ENCODE measurements at places on chromosomes 5 and 9. TPM values are rescaled to one million over a fixed set of nuclear protein-coding genes. Genes with fewer than 3 reads are reported as not detected.
A peak's percentile ranks its signal among the peaks of the same experiment; 100 is the strongest.

DNA sequence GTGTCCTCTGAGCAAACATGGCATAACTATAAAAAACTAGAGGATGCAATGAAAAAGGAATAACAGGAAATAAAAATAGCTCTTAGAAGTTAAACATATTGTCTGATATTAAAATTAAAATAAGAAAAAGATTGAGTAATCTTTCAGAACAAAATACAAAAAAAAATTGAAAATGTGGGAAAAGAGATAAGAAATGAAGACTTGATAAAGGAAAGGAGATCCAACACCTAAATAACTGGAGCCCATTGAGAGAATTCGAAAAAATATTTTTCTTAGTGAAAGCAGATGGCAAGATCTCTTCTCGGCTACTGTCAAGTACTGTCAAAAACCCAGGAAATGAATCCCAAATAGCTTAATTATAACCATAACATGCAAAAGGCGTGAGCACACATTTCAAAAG lies 24.9 kb downstream of the LIFR start:
- DNase-seq, result no peak

GRCh38 chr5:56080375-56081052 lies 85.8 kb upstream of the IL6ST start:
- no peak for DNase-seq

- no peak for DNase-seq
These were observed 63.8 kb downstream of the PDZD2 start for GRCh38 chr5:31702712-31703111.

NRG2 gene
- 0.43 TPM for total RNA-seq

TMEM252 gene
- total RNA-seq, result not detected

DNA sequence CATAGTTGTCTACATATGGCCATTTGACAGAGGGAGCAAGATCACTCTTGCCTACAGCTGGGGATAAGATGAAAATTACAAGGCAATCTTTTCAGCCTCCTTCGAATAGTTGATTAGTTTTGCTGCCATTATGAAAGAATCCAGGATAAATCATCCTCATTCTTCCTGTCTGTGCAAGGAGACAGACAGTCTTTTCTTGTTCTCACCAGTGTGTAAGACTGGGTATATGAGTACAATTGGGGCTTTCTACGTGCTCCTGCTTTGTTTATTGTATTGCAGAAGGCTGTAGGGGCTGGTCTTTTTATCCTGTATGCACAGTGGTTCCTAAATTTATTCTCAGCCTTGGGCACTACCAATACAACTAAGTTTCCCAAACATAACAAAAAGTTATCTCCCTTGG lies 76.8 kb downstream of the SPEF2 start:
- DNase-seq, result no peak

TMC1 gene
- total RNA-seq, result not detected

- no peak for DNase-seq
These were observed 446.4 kb downstream of the KIF4B start for GRCh38 chr5:155459889-155460500.

GRCh38 chr5:1468247-1468612 lies 23.0 kb upstream of the SLC6A3 start:
- DNase-seq, result no peak

DNA sequence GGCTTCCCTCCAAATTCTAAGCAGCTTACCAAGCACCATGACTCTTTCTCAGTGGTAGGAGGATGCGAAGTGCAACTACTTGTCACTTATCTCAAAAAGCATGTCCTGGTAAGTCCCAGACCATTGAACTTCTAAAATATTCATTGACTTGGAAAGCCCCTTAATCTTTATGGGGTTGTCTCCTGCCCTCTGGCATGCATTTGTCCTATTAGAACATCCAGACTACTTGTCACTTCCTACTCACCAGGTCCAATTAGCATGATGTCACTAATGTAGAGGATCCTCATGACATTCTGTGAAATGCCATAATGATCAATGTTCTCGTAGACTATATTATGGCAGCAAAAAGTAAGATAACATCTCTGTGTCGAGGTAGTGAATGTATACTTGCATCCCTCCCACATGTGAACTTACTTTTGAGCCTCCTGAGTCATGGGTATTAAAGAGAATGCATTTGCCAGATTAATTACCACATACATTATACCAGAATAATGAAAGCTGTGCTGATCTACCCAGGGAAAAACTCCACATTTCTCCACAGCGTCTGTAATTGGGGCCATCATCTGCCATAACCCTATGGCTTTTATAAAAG lies 63.5 kb upstream of the RAD23B start:
- DNase-seq, result no peak

LRRC19 gene
- total RNA-seq, result not detected

DNA sequence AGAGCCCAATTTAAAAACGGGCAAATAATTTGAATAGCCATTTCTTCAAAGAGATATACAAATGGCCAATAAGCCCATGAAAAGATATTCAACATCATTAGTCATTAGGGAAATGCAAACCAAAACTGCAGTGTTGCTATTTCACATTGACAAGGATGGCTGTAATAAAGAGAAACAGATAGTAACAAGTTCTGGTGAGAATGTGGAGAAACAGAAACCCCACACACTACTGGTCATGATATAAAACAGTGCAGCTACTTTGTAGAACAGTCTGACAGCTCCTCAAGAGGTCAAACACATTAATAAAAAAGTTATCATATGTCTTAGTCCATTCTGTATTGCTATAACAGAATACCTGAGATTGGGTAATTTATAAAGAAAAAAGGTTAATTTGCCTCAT lies 237.0 kb upstream of the GRAMD2B start:
- no peak for DNase-seq

GRCh38 chr5:81383867-81384266 lies 10.1 kb downstream of the ACOT12 start:
- DNase-seq, result no peak

DNA sequence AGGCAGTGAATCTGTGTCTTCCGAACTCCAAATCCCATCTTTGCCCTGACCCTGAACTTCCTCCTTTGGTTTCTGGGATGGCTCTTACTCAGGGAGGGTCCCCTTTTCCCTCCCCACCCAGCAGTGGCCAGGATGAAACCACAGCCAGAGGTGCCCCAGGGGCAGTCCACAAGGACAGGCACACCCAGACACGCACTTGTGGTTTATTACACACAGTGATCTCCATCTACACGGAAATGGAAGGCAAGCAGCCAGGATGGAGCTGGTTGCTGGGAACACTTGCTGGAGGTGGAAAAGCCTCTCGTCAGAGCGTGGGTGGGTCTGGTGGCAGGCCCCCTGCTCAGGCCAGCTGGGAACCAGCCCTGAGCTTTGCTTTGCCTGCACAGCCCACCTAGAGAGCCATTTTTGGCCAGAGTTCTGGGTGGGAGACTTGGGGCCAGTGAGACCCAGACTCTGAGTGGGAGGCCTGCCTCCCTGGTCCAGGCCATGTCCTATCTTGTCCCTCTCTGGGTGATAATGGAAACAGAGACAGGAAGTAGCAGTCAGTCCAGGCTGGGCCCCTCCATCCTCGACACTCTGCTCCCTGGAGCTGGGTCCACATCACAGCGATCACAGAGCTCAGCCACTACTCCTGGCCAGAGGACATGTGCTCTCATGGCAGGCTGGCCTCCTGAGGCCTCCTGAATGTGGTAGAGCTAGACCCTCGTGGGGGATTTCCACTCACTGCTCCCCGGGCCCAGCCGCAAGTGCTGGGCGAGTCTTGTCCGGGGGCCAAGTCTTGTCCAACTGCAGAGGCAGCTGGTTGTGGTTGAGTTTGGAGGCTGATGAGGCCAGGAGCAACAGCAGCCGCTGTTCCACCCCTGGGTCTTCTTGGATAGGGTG lies 5.1 kb upstream of the PHYKPL start:
- DNase-seq, result no peak

- DNase-seq, result no peak
These were observed 48.0 kb downstream of the MED27 start for GRCh38 chr9:132031467-132032237.

MLANA gene
- total RNA-seq, result not detected

DNA sequence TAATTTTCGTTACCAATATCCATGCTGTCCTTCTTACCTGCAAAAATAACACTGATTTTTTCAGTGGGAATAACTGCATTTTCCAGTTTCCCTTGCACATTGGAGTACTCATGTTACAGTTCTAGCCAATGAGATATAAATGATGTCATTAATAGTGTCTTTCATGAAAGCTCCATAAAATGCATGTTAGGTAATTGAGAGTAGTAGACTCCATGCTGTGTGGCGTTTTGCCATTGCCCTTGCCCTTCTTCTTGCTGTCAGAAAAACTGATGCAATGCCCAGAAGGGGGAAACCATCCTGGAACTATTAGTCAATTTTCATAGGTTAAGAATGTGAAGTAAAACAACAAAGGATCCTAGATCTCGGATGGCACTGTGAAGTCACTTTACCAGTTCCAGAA lies 1765.3 kb downstream of the EFNA5 start:
- DNase-seq, result no peak

GRCh38 chr9:89375191-89375760 lies 57.0 kb downstream of the SECISBP2 start:
- no peak for DNase-seq

ALDH1A1 gene
- 0.87 TPM for total RNA-seq

ZNG1E gene
- 34.9 TPM for total RNA-seq

- no peak for DNase-seq
These were observed at the start of gene HAVCR2 for GRCh38 chr5:157108976-157109375. HAVCR2 (minus strand) TSS chr5:157109044; CDS start chr5:157108983, 61 bp downstream.

DNA sequence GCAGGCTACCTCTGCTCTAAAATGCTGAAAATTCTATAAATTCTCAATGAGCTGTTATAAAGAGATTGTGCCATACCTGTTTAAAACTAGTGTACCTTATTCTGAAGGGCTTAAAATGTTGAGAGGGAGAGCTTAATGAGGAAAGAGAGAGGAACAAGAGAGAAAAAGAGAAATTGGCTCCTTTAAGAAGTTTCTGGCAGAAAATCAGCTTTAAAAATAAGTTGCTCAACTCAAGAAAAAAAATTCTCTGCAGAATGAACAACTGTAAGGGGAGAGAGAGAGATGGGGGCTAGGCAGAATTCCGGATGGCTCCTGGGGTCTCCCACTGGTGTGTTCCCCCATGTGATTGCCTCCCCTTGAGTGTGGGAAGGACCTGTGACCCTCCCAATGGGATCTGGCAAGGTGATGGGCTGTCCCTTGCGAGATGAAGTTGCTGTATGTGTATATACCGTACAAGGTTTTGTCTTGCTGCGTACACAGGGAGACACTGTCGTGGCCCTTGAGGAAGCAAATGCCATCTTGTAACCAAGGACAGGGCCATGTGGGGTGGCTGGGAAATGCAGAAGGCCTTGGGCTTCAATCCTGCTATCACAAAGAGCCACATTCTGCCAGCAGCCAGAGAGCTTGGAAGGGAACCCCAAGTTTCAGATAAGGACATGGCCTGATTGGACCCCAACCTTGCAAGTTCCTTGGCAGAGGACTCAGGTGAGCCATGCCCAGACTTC lies 64.3 kb upstream of the S1PR3 start:
- no peak for DNase-seq

DNA sequence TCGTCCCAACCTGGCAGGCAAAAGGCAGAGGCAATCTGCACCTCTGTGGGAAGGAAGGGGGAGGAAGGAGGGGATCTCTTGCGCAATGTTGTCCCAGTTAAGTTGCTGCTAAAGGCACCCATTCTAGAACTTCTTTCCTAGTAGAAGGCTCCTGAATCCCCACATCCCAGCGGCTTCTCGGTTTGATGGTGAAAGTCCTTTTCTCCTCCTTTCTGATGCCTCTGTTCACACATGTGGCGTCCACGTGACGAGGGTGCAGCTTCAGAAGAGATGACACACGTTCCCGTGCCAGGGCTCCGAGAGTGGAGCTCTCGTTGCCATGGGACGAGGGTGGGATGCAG lies 96.9 kb upstream of the FCN2 start:
- DNase-seq, result no peak

ABO gene
- 0.65 TPM for total RNA-seq

DNA sequence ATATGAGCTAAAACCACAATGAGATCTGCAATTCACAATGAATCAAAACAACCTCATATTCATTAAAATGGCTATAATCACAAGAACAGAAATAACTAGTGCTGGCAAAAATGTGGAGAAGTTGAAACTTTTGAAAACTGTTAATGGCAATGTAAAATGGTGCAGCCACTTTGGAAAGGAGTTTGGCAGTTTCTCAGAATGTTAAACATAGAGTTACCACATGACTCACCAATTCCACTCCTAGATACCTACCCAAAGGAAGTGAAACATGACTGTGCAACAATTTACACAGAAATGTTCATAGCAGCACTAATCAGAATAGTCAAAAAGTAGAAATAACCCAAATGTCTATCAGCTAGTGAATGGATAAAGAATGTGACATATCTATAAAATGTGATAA lies 862.2 kb downstream of the DTWD2 start:
- peak; percentile 1 for DNase-seq

RALGDS gene
- total RNA-seq, result 18.2 TPM

DNA sequence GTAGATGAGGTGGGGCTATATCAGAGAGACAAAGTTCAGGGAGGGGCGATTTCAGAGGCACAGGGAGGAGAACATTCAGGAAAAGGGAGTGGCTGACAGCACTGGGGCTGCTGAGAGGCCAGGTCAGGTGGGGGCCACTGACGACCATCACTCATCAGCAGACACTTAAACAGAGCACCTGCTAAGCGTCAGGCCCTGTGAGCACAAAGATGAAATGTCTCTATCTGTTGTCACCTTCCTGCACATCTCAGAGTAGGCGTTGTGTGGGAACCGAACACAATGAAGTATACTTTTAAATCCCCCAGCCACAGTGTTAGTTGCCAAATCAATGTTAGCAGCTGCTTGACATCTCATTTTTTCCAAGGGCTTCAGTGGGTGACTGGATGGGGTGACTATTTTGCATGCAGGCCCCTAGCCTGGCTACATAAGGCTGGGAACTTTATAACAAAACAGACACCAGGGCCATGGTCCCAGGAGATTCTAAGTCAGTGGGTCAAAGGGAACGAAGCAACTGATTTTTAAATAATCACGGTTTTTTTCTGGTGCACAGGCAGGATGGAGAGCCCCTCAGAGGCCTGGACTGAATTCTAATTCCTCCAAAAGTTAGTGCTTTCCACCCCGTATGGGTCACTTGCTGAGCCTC lies 31.1 kb upstream of the ANKRD18A start:
- DNase-seq, result no peak

GRCh38 chr5:143004361-143005145 lies 234.4 kb downstream of the ARHGAP26 start:
- DNase-seq, result peak; percentile 77

DNA sequence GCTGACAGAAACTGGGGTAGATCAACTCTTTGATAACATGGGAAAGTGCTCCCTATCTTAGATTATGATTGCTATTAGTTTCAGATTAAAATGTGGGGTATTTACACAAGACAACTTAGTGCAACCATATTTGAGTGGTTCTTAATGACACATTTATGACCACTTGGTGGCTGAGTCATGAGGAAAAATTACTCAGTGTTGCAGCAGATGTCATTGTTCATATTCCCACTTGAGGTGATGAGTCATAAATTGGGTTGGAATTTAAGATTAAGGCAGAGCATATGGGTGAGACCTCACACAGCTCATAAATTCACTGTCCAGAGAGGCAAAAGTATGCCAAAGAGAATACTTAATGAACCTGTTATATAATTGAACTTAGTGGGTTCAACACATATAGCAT lies 408.3 kb downstream of the DMRT2 start:
- peak; percentile 16 for DNase-seq

ACER2 gene
- 4.1 TPM for total RNA-seq
